Thoracic aorta (tissue), 2 donors: ENCODE measurements at places on chromosomes 7 and 10.

DNA sequence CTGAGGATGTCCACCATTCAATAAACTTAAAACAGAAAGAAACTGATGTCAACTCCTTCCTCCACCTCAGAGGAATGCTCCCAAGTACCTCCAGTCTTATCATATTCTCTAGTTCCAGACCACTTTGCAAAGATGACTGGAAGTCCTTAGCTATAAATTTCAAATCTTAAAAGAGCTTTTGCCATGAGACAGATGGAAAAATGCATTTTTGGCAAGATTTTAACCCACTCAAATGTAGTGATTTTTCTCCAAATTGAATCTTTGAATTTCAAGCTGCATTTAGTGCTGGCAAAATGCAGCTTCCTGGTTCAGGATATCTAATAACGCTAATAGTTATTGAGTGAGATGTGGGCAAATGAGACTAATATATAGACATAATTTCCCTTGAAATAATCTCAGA lies 33.2 kb downstream of the DGKI start:
- DNase-seq: no peak

- DNase-seq: no peak
Observed at GRCh38 chr7:121329191-121330052, 622 bp downstream of the WNT16 start.

- DNase-seq: no peak
Observed at GRCh38 chr7:130845581-130846085, 111.6 kb upstream of the KLF14 start.

DNA sequence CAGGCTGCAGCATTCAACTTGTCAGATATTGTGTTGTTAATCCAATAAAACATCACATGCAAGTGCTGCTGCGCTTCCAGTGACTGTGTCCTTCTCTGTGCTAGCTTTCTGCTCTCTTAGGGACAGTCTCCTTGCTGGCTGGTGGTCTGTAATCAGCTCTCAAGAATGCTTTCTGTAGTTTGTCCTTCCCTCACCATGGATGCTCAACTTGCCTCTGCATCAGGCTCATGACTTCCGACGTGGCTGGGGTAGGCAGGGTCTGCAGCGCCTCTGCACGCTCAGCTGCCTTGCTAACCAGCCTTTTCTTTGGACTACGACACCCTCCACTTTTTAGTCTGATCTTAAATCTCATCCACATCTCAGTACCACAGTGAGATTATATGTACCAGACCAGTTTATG lies 58.3 kb downstream of the MMRN2 start:
- DNase-seq: no peak

- no peak for DNase-seq
Observed at GRCh38 chr10:48494073-48494472, 110.8 kb downstream of the ARHGAP22 start.
